ENCODE measurements at places on chromosomes 13 and 19. TPM values are rescaled to one million over a fixed set of nuclear protein-coding genes. Genes with fewer than 3 reads are reported as not detected.

- no peak for DNase-seq
These were observed 12.8 kb downstream of the CASP14 start for GRCh38 chr19:15062036-15062435.

- DNase-seq: no peak
These were observed 554.8 kb upstream of the GPC6 start for GRCh38 chr13:92671821-92672220.

- no peak for DNase-seq
These were observed 29.4 kb upstream of the OLFM4 start for GRCh38 chr13:52999093-52999696.

DNA sequence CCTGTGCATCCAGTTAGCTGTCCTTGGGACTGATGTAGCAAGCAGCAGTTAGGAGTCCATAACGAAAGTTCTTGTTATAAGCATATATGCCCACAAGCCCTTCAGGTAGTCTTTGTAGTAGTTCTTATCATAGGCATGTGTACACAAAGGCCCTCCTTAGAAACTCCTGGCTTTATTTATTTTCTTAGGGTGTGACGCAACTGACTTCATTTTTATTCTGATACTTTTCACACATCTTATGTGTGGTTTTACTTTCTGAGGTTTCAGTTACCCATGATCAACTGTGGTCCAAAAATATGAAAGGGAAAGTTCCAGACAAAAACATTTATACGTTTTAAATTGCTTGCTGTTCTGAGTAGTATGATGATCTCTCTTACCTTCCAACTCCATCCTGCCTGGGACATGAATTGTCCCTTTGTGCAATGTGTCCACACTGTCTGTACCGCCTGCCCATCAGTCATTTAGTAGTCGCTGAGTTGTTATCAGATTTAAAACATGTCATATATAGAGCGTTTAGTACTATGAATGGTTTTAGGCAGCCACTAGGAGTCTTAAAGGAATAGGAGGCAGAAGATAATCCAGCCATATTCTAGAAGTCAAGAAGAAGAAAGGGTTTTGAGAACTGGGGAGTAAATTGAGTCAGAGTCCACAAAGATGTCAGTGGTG lies 19.4 kb downstream of the GPC5 start:
- no peak for DNase-seq

DNA sequence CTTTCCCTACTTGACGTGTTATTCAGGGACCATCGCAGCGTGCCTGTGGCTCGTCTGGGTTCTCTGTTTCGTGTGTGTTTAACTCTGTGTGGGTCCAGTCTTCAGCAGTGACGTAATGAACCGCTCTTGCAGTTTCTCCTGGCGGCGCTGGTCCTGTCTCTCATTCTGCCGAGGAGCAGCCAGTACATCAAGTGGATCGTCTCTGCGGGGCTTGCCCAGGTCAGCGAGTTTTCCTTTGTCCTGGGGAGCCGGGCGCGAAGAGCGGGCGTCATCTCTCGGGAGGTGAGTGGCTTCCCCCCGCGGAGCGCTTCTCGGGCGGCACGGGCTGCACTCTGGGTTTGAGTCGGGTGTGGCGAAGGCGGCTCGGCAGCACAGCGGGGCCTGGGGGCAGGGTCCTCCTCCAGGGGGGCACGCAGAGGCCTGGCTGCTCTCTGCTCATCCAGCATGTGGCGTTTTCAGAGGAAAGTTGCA lies 36.3 kb upstream of the TFDP1 start:
- no peak for DNase-seq

- no peak for DNase-seq
These were observed 7.8 kb downstream of the MKNK2 start for GRCh38 chr19:2043251-2043641.

Gene ZNF844
- 36.2 TPM for total RNA-seq

- no peak for DNase-seq
These were observed 252.9 kb downstream of the COL4A1 start for GRCh38 chr13:110054041-110054440.

DNA sequence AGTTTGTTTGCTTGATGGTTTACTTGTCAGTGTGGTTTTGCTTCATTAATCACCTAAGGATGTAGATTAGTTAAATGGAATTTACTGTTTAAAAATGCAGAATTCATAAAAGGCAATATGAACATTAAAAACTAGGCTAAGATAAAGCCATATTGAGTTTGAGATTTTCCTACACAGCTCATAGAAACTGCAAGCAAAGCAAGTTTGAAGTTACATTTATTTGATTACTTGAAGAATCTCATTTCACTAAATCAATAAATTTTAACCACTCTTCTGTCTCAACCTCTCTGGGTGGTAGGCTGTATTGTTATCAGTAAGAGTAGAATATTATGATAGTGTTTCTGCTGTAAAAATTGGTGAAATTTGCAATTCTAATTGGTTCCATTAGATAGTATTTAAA lies 1180.7 kb upstream of the SLC10A2 start:
- DNase-seq: no peak

GRCh38 chr19:1063030-1063908 lies 3.7 kb upstream of the ARHGAP45 start:
- peak; percentile 66 for DNase-seq

GRCh38 chr13:21309542-21310172 lies 133.2 kb downstream of the MRPL57 start:
- DNase-seq: no peak

Gene LGALS14
- not detected for total RNA-seq

GRCh38 chr19:42028304-42029216 lies 34.5 kb upstream of the ATP1A3 start:
- no peak for DNase-seq

- DNase-seq: peak; percentile 73
These were observed 73.4 kb upstream of the UBL3 start for GRCh38 chr13:29923554-29924481.

- peak; percentile 17 for DNase-seq
These were observed 627.7 kb downstream of the FGF9 start for GRCh38 chr13:22298530-22298929.

DNA sequence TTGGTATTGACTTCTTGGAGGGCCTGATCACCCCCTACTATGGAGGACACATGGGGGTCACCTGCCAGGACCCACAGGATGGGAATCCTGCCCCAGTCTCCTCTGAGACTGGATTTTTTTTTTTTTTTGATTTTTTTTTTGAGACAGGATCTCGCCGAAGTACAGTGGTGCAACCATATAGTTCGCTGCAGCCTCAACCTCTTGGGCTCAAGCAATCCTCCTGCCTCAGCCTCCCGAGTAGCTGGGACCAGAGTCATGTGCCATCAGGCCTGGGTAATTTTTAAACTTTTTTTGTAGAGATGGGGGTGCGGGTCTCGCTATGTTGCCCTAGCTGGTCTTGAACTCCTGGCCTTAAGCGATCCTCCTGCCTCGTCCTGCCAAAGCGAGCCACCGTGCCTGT lies 14.2 kb upstream of the ADGRE5 start:
- no peak for DNase-seq

Gene CLEC17A
- total RNA-seq: 0.18 TPM

- DNase-seq: no peak
These were observed 62.0 kb downstream of the GPALPP1 start for GRCh38 chr13:45051315-45051714.

DNA sequence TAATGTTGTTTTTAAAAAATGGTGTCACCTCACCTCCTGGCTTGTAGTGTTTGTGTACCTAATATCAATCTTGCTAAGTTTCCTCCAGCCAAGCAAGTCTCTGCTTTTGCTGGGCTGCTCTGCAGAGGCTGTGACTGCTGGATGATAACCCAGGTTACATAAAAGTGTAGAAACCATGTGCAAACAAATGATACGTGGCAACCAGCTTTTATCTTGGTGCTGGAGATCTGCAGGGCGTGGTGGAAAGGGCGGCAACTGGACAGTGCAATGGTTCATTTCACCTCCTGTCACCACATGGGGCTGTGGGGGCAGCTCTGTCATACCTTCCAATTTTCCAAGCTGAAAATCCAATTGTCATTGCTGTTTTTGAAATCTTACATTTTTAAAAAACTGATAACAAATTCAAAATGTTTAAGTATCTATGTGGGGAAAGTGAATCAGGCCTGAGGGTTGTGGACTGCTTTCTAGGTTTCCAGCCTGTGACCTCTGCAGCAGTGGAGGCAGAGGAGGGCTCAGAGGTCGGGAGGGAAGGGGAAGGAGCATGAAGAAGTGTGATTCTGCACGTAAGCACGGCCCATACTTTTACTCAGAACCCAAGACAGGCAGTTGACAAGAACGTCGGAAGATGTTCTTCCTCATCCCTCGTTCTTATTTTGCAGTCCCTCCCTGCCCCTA lies 9.7 kb downstream of the GPR42 start:
- no peak for DNase-seq

Gene USP12
- total RNA-seq: 55.3 TPM

DNA sequence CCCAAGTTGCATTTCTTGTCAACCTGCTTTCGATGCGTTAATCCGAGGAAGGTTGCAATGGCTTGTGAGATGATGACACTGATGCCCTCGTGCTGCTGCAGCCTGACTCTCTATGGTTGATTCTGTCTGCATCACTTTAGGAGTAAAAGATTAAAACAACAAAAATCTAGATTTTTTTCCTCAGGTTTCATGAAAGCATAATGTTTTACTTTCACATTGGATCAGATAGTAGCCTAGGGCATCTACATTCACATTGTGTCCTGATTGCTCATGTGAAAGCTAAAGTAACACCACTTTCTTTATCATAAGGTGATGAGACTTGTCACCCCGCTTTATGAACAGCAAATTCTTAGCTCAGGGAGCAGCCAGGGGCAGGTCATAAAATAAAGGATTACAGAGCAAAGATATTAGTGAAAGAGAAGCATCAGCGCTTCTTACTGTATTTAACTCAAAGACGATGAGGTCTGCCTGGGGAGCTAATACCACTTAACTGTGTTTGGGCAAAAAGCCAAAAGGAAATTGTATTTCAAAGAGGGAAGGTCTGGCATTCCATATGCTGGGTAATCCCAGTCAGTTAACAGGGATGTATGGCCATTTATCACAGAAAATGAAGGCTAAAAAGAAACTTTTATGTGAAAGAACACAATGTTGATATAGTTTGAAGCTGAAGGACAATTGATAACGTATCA lies 270.5 kb downstream of the GPC6 start:
- DNase-seq: no peak

DNA sequence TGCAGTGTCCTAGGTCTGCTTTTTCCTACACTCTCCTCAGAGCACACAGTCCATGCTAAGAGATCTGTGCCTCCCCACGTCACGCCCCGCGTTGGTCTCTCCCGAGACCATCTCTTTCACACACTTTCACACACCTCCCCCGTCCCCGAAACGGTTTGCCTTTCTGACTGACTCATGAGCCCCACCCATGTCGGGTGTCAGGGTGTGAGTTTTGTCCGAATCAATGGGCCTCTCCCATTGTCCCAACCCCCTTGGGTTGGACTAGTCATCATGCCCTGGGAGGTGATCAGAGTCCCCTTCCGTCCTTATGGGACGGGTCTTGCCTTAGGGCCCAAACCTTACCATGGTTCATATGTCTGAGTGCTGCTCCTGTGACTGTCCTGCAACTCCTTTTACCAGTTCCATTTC lies 214.0 kb upstream of the HTR2A start:
- DNase-seq: no peak

- no peak for DNase-seq
These were observed 112.9 kb downstream of the LRCH1 start for GRCh38 chr13:46665633-46666482.

- no peak for DNase-seq
These were observed 62.8 kb downstream of the PEPD start for GRCh38 chr19:33458807-33459206.

GRCh38 chr13:74288361-74288911 lies 154.2 kb upstream of the KLF12 start:
- peak; percentile 63 for DNase-seq

Gene ZNF547
- 0.48 TPM for total RNA-seq

DNA sequence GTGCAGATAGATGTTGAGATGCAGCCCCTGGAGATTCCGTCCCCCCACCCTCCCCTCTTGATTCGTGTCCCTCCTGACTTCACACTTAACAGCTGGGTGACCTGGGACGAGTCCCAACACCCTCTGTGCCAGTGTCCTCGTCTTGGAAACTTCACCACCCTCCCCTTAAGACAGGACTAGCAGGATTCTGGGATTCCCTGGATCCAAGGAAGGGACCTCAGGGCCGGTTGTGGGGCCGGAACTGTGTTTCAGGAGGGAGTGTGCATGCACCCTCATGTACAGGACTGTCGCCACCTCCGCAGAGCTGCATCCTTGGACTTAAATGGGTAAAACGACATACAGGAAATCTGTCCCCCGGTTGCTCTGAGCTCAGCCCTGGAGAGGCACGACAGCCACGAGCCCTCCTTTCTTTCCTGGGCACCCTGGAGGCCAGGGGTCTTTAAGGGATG lies 990 bp downstream of the MYO9B start:
- DNase-seq: no peak

DNA sequence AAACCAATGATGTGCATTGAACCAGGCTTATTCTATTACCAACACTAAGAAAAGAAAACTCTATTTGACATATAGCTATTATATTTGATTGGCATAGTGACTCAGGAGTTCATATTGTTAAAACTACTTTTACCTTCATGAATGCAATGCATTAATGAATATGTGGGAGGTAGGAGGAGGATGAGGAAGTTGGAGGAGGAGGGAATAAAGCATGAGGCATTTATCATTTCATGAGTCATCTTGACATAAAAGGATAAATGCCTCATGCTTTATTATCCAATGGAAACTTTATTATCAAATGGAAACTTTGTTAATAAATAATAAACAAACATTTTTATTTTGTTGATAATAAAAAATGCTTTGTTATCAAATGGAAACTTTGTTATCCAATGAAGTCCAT lies 116.5 kb downstream of the SPRY2 start:
- DNase-seq: no peak

GRCh38 chr13:26760832-26761582 lies 421 bp upstream of the GPR12 start:
- DNase-seq: no peak

GRCh38 chr13:112840472-112841302 lies 128.3 kb upstream of the MCF2L start:
- no peak for DNase-seq

DNA sequence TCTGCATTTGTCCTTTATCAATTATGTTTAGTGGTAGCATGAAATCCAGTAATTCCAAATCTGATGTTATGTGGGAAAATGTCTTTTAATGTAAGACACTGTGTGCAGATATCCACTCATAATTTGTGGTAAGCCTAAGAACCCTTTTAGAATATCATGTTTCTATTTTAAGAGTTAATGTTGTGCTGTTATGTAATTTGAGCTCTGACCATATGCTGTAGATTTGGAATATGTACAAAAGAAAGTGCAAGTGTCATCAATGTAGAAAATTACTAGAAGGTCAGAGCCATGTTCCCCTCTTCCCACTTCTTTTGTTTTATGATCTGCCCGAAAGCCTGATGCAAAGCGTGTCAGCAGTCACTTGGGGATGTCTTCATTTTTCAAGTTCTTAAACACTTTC lies 44.5 kb downstream of the SCEL start:
- DNase-seq: no peak

DNA sequence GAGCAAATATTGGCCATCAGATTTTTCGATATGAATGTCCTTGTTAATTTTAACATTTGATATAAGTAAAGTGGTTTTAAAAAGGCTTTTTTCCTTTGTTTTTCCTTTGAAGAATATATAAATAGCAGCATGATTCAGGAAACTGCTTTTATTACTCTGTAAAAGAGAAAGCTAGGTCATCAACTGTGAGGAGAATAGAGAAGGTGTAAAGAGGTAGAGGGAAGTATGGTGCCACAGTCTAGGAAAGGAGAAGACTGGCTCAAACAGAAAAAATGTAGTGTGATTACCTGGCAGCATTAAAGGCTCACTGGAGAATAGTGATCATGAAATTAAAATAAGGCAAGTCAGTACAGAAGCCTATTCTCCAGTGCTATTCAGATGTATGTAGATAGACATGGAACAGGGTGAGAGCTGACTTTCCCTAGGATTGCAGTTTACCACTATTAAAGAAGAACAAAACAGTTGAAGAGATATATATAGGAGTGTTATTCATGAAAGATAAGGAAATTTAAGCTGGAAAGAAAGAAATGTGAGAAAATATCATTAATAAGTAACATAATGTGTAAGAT lies 1115.9 kb upstream of the PCDH9 start:
- no peak for DNase-seq

Gene SELENOV
- total RNA-seq: not detected

All from natural killer cell (primary cell).